ENCODE measurements at places on chromosomes 5 and 9. TPM values are rescaled to one million over a fixed set of nuclear protein-coding genes. Genes with fewer than 3 reads are reported as not detected.

The RASGRF2 gene
- total RNA-seq = 6.7 TPM

The BARHL1 gene
- total RNA-seq = not detected

The CCNJL gene
- total RNA-seq = 15.5 TPM

The NUTM2G gene
- total RNA-seq = not detected

The CDKN2A gene
- 8.4 TPM for total RNA-seq

The RLN1 gene
- total RNA-seq = not detected

The OR13D1 gene
- not detected for total RNA-seq
